ENCODE measurements at places on chromosomes 3 and 15.

- DNase-seq = peak; percentile 66
Observed at GRCh38 chr3:124565013-124565412, 165.2 kb upstream of the UMPS start.

- DNase-seq = no peak
Observed at GRCh38 chr3:147729641-147730040, 320.5 kb downstream of the ZIC1 start.

DNA sequence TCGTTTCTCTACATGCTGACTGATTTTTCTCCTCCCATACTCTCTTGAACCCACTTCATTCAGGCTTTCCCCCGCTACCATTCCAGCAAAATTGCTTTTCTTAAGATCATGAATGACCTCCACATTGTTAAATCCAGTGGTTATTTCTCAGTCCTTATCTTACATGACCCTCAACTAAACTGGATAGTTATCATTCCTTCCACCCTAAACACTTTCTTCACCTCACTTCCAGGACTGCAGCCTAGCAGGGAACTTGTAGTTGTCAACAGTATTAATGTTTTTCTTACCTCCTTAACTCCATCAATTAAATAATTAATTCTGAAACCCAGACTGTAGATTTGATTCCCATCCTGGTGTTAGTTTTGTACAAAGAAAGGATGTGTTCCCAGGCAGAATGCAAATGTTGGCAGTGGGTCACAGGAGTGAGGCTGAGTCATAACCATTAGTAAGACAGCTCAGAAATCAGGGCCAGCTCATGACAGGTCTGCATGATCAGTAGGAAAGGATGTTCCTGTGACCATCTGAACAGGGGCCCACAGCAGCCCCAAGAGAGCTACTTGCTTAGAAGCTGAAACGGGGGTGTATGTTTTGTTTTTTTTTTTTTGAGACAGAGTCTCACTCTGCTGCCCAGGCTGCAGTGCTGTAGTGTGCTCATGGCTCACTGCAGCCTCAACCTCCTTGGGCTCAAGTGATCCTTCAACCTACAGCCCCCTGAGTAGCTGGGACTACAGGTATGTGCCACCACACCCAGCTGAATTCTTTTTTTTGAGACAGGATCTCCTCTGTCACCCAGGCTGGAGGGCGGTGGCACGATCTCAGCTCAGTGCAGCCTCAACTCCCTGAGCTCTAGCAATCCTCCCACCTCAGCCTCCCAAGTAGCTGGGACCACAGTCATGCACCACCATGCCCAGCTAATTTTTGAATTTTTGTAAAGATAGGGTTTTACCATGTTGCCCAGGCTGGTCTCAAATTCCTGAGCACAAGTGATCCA, 9.1 kb downstream of the BCL2L10 start:
- DNase-seq = peak; percentile 62

DNA sequence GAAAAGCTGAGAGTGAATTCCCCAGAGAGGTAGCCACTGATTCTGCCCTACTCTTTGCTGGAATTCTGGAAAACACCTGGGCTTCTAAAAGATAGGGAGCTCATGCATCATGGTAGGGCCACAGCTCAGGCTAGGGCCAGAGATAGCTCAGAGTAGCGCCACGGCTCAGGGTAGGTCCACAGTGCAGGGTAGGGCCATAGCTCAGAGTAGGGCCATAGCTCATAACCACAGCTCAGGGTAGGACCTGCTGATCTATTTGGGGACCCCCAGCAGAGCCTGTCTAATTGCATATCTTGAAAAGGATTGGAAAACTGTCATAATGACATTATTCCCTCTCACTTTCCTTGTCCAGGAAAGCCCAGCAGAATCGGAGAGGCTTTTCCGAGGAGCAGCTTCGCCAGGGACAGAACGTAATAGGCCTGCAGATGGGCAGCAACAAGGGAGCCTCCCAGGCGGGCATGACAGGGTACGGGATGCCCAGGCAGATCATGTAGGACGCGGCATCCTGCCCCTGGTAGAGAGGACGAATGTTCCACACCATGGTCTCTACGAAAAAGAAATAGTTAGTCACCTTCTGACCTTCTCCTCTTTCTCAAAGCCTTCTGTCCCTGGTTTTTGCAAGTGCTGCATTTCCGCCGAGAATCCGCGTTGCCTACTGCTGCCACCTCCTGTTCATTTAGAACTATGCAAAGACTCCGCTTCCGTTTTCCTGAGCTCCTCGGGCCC, 14.5 kb downstream of the TAGLN3 start:
- no peak for DNase-seq

- DNase-seq = no peak
Observed at GRCh38 chr15:99481951-99482230, 83.9 kb upstream of the MEF2A start.

GRCh38 chr3:135125171-135125801, 330.2 kb downstream of the EPHB1 start:
- DNase-seq = no peak

GRCh38 chr3:24451461-24452099, 43.1 kb downstream of the THRB start:
- no peak for DNase-seq

DNA sequence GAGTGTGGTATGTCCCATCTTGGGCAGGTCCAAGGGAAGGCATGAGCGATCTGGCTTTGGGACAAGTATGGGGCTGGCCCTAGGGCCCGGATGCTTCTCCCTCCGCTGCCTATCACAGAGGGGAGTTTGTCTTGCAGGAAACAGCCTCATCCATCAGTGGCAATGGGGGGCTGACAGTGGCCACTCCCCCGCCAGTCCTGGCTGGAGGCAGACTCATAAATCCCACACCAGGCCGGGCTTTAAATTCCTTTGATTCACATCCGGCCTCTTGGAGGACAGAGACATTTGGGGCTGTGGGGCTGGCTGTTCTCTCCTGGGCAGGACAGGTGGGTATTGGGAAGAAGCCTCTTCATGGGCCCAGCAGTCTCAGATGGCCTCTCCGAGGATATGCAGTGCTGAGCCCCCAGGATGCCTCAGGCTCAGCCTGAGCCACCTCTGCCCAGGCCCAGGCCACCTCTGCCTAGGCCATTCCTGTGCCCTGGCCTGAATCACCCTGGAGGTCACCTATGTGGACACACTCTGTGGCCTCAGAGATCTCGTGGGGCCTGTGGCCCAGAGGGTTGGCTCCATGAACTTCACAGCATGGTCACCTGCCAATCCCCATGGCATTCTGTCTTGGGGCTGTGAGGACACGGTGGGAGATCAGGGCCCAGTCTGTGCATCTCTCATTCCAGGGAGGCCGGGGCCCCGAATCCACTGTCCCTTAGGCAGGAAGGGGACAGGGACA, 84.2 kb upstream of the GOLGA6L4 start:
- no peak for DNase-seq

DNA sequence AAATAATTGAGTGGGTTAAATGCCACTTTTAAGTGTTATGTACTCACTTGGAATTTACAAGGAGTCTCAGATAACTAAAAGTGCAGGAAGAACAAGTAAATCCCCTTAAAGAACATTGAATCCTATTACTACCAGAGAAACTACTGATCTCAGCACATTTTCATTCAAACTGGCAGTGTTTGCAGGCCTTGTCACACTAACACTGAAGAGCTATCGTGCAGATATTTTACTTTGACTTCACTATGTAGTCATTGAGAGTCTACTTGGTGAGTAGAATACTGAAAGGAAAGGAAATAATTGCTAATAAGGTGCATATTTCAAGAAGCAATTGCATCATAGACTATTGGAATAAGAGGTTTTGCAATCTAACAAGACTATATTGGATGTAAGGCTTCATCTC, 721.4 kb upstream of the CBLB start:
- DNase-seq = no peak

- no peak for DNase-seq
Observed at GRCh38 chr3:185720326-185720725, 104.5 kb downstream of the IGF2BP2 start.

GRCh38 chr15:45873781-45874180, 239.0 kb downstream of the SQOR start:
- DNase-seq = no peak

- no peak for DNase-seq
Observed at GRCh38 chr3:115280506-115280905, 133.4 kb upstream of the ZBTB20 start.

DNA sequence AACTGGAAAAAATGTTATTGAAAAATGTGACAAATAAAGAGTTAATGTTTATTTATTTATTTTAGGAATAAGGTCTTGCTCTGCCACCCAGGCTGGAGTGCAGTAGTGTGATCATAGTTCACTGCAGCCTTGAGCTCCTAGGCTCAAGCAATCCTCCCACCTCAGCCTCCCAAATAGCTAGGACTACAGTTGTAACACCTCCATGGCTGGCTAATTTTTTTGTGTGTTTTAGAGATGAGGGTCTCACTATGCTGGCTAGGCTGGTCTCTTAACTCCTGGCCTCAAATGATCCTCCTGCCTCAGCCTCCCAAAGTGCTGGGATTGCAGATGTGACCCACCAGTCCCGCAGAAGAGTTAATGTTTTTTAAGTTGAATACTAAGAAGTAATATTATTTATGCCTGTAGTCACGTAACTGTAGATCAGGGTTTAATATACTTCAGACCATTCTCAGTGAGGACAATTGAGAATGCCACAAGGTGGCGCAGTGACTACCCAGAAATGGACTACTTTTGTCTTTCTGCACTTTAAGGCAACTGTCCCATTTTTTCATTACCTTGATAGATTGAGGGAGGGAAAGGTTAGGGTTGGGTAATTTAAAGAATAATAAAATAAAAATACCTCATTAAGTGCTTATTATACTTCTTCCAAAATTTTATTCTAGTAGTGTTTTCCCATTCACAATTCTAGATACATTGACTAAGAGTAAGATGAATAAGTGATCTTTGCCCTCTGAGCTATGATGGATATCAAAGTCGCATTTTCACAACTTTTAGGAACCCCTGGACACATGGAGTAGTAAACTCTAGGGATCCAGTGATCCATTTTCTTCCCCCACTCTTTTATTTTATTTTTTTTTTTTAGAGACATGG, 6.0 kb downstream of the MUC13 start:
- DNase-seq = peak; percentile 15

GRCh38 chr15:39864116-39864515, 56.0 kb downstream of the GPR176 start:
- DNase-seq = no peak

- no peak for DNase-seq
Observed at GRCh38 chr15:71493526-71493925, 316.8 kb upstream of the NR2E3 start.

DNA sequence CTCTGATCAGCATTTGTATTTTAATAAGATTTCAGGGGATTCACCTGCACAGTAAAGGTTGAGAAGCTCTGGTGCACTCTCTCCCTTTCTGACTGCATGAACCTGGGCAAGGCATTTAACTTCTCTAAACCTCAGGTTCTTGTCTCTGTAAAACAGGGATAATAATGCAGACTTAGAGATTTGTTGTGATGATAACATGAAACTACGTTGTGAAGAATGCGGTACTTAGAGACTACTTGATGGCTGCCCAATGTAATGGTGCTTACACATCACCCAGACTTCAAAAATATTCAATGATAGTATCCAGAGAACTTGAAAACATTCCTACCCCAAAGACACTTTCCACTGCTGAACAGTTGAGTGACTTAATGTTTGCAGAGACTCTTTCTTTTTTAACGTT, 19.8 kb upstream of the TNFSF10 start:
- DNase-seq = no peak

- DNase-seq = no peak
Observed at GRCh38 chr3:78255403-78255802, 1215.5 kb downstream of the ROBO2 start.

DNA sequence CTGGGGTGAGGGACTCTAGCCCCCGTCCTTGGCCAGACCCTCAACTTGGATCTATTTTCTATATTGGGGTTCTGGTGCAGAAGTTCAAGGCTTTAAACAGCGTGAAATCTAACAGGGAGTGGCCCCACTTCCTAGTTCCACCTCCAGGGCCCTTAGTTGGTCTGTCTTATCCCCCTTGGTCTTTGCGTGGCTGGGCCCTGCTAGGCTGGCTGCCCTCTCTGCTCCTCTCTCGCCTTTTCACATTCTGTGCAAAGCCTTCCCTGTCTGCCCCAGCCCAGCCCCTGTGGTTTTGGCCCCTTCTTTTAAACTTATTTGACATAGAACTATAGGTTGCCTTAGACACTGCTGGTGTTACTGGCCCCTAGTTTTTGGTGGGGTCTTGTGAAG, 5.6 kb downstream of the PPCDC start:
- no peak for DNase-seq

DNA sequence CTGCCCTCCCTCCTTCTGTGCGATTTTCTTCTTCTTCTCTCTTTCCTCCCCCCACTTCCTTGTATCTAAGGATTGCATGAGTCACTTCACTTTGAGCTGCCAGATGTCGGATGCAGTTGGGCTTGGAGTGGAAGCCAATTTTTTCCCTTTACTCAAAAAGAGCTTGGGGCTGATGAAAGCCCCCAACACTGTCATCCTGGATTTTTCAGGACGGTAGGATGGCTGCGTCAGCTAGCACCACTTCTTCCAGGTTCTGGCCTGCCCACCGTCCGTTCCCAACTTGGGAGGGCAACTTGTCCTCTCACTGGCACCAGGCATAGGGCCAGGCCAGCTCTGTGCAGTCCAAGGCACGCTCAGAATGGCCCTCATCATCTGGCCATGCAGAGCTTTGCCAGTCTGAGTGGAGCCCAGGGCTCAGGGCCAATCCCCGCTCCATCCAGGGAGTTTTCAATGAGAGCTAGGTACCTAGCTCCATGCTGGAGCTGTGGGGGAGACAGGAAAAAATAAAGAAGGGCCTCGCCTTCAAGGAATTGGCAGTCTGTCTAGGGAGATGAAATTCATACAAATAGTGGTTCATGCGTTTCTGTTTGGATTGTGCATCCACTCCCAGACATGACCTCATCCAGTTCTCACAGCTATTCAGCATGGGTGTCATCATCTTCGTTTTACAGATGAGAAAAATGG, 47.7 kb upstream of the INSYN1 start:
- peak; percentile 22 for DNase-seq

- DNase-seq = no peak
Observed at GRCh38 chr3:190401963-190402362, 14.0 kb downstream of the CLDN16 start.

DNA sequence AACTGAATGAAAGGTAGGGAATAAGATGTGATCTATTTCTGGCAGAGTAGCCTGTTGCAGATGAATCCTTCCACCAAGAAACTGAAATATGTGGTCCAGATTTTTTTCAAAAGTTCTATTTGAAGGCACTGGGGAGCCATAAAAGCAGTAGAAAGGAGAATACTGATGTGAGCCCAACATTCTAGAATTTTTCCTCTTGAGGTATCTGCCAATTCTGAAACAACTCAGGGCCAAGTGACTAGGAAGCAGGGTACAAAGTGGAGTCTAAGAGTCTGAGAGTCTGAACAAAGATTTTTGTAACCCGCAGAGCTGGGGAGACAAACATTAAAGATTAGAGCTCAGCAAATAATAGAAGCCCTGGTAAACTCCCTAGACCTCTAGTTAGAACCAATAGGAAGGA, 58.3 kb upstream of the SLCO3A1 start:
- no peak for DNase-seq

GRCh38 chr3:100060685-100061484, 53.4 kb downstream of the FILIP1L start:
- DNase-seq = no peak

- no peak for DNase-seq
Observed at GRCh38 chr15:90154861-90155626, 46.1 kb upstream of the SEMA4B start.

DNA sequence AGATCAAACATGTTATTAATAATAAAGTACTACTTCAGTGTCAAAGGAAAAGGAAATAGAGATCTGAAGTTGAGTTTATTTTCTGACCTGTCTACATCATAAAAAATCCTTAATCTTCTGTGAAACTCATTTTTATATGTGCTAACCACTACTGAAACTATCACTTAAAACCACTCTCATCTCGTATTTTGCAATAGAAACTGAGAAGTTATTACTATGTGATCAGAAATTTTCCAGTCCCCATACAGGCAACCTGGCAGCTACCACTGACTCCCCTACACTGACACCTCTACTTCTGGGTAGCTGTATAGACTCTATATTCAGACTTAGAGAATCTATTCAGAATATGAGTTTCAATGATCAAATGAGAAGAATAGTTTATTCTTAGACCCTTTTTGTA, 8.3 kb downstream of the HDGFL3 start:
- DNase-seq = no peak
